Stimulated activated CD4-positive, alpha-beta T cell treated with anti-CD3 and anti-CD28 coated beads, Interleukin-1b, Interleukin-23, amount 100 ng/mL, for 4 hours (primary cell): ENCODE measurements at places on chromosomes 7 and 10.

- no peak for DNase-seq
Measured at GRCh38 chr7:86391813-86392212, 251.9 kb upstream of the GRM3 start.

DNA sequence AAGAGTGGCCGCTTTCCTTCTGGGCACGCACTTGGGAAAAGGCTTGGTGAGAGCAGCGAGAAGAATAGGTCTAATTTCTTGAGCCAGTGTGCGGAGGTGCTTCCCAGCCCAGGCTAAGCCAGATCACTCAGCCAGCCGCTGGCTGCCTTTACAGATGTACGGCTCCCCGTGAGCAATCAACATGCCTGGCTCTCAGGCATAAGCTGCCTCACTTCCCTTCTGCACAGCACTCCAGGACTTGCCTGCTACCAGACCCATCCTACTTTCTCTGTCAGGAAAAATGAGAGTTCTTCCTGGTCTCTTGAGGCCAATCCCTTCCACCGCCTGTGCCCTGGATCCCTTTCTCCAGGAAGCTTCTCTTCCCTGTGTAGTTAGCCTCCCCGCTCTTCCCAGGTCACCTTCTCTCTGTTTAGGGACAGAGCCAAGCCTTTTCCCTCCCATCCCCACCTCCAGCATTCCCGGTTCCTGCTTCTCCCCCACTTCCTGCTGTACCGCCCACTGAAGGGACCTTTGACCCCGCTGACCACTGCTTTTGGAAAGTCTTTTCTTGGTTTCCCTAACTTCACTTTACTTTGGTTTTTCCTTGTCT is 1.1 kb upstream of the ACTR3C start:
- DNase-seq: no peak

DNA sequence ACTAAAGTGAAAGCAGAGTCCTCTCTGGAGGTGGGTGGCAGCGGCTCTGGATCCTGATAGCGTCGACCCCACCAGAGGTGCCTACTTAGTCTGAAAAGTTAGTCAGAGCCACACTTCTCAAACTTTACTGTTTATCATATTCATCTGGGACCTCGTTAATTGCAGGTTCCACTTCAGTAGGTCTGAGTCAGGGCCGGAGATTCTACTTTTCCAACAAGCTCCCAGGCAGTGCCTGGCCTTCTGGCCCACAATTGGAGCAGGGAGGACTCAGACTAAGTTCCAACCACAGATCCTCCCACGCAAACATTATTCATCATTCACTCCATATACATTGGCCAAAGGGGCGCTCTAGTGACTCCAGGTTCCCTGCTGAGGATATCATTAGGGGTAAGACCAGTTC is 78.1 kb downstream of the VSTM4 start:
- DNase-seq: no peak

DNA sequence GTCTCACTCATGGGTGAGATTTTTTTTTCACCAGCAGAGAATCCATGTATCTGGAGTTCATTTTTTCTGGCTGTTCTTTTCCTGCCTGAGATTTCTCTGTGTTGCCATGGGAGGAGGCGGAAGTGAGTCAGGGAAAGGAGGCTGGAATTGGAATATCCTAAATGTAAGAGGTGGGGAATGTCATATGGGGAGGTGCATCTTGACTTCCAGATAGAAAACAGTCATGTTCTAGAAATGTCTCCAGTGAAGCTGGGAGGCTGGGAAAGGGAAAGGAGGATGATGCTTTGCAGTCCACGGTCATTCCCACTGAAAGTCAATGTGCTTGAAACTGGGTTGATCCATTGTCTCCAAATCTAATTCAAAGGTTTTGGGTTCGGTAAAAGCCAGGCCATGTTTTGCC is 39.7 kb upstream of the HPS1 start:
- DNase-seq: no peak

GRCh38 chr7:121873289-121874194 is 581 bp downstream of the PTPRZ1 start:
- DNase-seq: no peak
